Chondrocyte (in vitro differentiated cells): ENCODE measurements at places on chromosomes 3 and 15. TPM values are rescaled to one million over a fixed set of nuclear protein-coding genes. Genes with fewer than 3 reads are reported as not detected.

DNA sequence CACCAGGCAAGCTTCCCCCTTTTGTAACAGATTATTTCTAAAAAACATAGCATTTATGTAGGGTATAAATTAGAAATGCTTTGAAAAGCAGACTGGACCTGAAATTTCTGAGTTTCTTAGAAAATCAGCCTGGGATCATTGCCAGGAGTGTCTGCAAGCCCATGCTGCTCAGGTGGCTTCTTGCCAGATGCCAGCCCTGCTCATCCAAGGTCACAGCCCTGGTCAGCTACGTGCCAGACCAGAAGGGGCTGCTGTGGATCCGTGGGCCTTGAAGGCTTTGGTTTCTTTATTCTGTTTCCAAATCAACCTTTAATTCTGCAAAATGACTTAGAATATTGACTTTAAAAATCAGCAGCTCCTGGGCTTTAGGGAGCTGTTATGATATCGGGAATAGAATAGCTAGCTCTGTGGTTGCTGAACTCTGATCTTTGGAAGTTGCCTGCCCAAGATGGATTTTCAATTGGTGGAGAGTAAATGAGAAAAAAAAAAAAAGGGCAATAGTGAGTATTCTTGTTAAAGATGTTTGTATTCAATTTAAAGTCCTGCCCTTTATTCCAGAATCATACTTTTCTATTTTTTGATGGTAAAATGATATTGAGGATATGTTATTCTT is 370.1 kb upstream of the ONECUT1 start:
- peaks cover 3% of the 10 kb centered on the region for H3K27me3 ChIP-seq
- no peak for DNase-seq
- H3K27ac ChIP-seq = no peak overlapping the region

GRCh38 chr15:94000606-94001005 is 230.8 kb upstream of the MCTP2 start:
- H3K36me3 ChIP-seq = no peaks in the 10 kb centered on the region
- H3K27me3 ChIP-seq = no peaks in the 10 kb centered on the region
- H3K27ac ChIP-seq = no peak overlapping the region
- no peak overlapping the region for H3K4me3 ChIP-seq
- no peak for DNase-seq
- peaks cover 17% of the 10 kb centered on the region for H3K4me1 ChIP-seq

- H3K36me3 ChIP-seq = no peaks in the 10 kb centered on the region
- no peaks in the 10 kb centered on the region for H3K27me3 ChIP-seq
- no peak overlapping the region for H3K4me3 ChIP-seq
Measured at GRCh38 chr3:196135693-196136639, 54.1 kb upstream of the TFRC start.

BDH1 gene
- total RNA-seq = 5.0 to 8.4 TPM (median 6.5 TPM) in 3 replicates

CCR9 gene
- not detected in 3 replicates for total RNA-seq

DNA sequence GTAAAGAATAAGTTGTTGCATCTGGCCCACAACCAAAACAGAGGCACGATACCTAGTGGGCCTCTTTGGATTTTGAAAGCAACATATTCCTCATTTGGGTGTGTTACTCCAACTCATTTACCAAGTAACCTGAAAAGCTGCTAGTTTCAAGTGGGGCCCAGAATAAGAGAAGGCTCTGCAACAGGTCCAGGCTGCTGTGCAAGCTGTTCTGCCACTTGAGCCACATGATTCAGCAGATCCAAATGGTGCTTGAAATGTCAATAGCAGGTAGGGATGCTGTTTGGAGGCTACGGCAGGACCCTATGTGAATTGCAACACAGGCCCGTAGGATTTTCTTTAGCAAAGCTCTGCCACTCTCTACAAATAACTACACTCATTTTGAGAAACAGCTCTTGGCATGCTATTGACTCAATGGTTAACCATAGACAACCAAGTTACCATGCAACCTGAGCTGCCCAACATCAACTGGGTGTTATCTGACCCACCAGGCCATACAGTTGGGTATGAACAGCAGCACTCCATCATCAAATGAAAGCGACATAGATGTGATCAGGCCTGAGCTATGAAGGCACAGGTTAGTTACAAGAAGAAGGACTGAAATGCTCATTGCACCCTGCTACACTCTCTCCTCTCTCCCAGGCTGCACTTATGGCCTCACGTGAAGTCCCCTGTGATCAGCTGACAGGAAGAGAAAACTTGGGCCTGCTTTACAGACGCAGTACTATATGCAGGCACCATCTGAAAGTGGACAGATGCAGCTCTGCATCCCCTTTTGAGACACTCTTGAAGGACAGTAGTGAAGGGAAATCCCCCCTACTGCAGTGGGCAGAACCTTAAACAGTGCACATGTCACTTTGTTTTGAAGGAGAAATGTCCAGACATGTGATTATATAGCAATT is 9.5 kb upstream of the MCF2L2 start:
- no peak overlapping the region for H3K27ac ChIP-seq
- no peaks in the 10 kb centered on the region for H3K36me3 ChIP-seq
- H3K4me1 ChIP-seq = no peaks in the 10 kb centered on the region
- DNase-seq = no peak
- no peak overlapping the region for H3K4me3 ChIP-seq

- H3K4me3 ChIP-seq = no peak overlapping the region
- no peaks in the 10 kb centered on the region for H3K36me3 ChIP-seq
- no peaks in the 10 kb centered on the region for H3K27me3 ChIP-seq
- DNase-seq = no peak
- H3K27ac ChIP-seq = no peak overlapping the region
- peaks cover 27% of the 10 kb centered on the region for H3K4me1 ChIP-seq
Measured at GRCh38 chr3:188817935-188818269, 353.9 kb upstream of the TPRG1 start.

- no peak overlapping the region for H3K27ac ChIP-seq
- DNase-seq = no peak
- H3K27me3 ChIP-seq = no peaks in the 10 kb centered on the region
- H3K36me3 ChIP-seq = peaks cover 16% of the 10 kb centered on the region
- no peak overlapping the region for H3K4me3 ChIP-seq
- peaks cover 3% of the 10 kb centered on the region for H3K4me1 ChIP-seq
Measured at GRCh38 chr15:51499379-51499976, 123.1 kb downstream of the DMXL2 start.
